Hepatocyte (in vitro differentiated cells): ENCODE measurements at places on chromosomes 4 and X. TPM values are rescaled to one million over a fixed set of nuclear protein-coding genes. Genes with fewer than 3 reads are reported as not detected.
A peak's percentile ranks its signal among the peaks of the same experiment; 100 is the strongest.

The HERC5 gene
- 1.7 and 2.2 TPM in 2 replicates for polyA plus RNA-seq

The GPR82 gene
- polyA plus RNA-seq = 0.34 and 0.69 TPM in 2 replicates

The NAA11 gene
- not detected in 2 replicates for polyA plus RNA-seq

The SPANXC gene
- not detected in 2 replicates for polyA plus RNA-seq

The UGT2A1 gene
- not detected in 2 replicates for polyA plus RNA-seq

DNA sequence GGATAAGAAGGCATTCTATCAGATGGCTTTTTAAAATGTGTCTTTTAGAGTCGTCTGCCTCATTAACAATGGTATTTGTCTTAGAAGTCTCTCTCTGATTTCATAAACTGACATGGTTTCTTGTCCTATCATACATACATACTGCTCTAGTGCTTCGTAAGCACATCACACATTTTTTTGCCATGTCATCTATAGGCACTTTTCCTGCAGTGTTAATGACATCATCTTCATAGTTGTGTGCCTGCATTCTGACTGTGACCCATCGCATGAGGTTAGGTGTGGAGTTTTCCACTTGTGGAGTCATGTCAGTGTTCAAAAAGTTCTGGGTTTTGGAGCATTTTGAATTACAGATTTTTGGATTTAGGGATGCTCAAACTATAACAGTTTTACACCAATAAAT, 361.6 kb upstream of the SPOCK3 start:
- H3K27me3 ChIP-seq = no peaks in the 10 kb centered on the region
- H3K27ac ChIP-seq = no peak overlapping the region
- H3K4me3 ChIP-seq = no peak overlapping the region
- DNase-seq = no peak
- H3K36me3 ChIP-seq = no peaks in the 10 kb centered on the region

- H3K4me3 ChIP-seq = no peak overlapping the region
- H3K4me1 ChIP-seq = no peaks in the 10 kb centered on the region
- H3K27ac ChIP-seq = no peak overlapping the region
- DNase-seq = no peak
- no peaks in the 10 kb centered on the region for H3K36me3 ChIP-seq
- no peaks in the 10 kb centered on the region for H3K27me3 ChIP-seq
Measured at GRCh38 chr4:13455411-13455810, 28.7 kb downstream of the RAB28 start.

GRCh38 chrX:24668111-24668510, 21.0 kb upstream of the PCYT1B start:
- H3K27me3 ChIP-seq = no peaks in the 10 kb centered on the region
- DNase-seq = no peak
- H3K4me3 ChIP-seq = no peak overlapping the region
- H3K36me3 ChIP-seq = no peaks in the 10 kb centered on the region
- no peaks in the 10 kb centered on the region for H3K4me1 ChIP-seq

- DNase-seq = no peak
- no peak overlapping the region for H3K4me3 ChIP-seq
- no peak overlapping the region for H3K27ac ChIP-seq
- H3K27me3 ChIP-seq = no peaks in the 10 kb centered on the region
Measured at GRCh38 chrX:77528034-77528433, 80.8 kb downstream of the FGF16 start.

DNA sequence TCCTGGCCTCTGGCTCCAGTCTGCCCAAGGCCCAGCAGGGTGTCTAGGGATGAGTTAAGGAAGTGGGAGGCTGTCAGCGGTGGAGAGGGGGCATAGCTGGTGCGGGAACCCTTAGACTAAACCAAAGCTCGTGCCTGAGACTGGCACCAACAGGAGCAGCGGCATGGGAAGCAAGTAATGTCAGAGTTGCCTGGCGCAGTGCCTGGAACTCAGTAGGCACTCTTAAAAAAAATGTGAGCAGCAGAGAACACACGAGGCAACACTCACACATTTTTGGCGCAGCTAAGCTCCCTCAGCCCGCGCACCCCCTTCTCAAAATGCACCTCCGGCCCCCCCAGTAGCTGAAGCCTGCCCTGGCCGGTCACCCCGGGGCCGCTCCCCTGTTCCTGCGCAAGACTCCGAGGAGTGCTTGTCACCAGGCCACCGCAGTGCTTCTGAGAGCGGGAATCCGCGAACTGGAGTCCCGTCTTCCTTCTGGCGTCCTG, 583 bp downstream of the GABRE start:
- no peak overlapping the region for H3K27ac ChIP-seq
- H3K4me3 ChIP-seq = peak overlapping the region; percentile 16
- H3K4me1 ChIP-seq = no peaks in the 10 kb centered on the region
- peak; percentile 11 for DNase-seq

- DNase-seq = peak; percentile 73
- H3K4me3 ChIP-seq = no peak overlapping the region
- no peaks in the 10 kb centered on the region for H3K36me3 ChIP-seq
- H3K27ac ChIP-seq = no peak overlapping the region
- H3K4me1 ChIP-seq = no peaks in the 10 kb centered on the region
Measured at GRCh38 chr4:4430492-4431195, 43.7 kb downstream of the NSG1 start.

DNA sequence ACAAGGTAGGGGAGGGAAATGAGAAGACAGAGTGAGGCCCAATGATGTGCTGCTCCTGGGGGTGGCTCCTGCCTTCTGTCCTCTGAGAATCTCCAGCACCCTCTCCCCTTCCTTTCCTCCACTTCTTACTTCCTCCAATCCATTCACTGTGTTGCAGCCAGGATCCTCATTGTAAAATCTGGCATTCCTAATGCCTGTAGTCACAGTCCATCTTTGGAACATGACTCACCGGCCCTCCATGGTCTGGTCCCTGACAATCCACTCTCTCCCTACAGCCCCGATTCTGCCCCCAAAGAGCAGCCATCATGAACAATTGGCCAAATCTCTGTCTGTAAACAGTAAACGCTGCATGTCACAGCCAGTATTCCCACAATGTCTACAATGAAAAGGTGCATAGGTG, 72.9 kb downstream of the CLNK start:
- H3K4me1 ChIP-seq = no peaks in the 10 kb centered on the region
- no peak overlapping the region for H3K27ac ChIP-seq
- H3K4me3 ChIP-seq = no peak overlapping the region
- H3K27me3 ChIP-seq = no peaks in the 10 kb centered on the region

- no peak overlapping the region for H3K4me3 ChIP-seq
- H3K4me1 ChIP-seq = no peaks in the 10 kb centered on the region
- no peak overlapping the region for H3K27ac ChIP-seq
- peaks cover 5% of the 10 kb centered on the region for H3K27me3 ChIP-seq
Measured at GRCh38 chr4:5955201-5955821, 62.4 kb upstream of the CRMP1 start.

- no peak for DNase-seq
- no peaks in the 10 kb centered on the region for H3K36me3 ChIP-seq
- H3K4me1 ChIP-seq = no peaks in the 10 kb centered on the region
- H3K4me3 ChIP-seq = no peak overlapping the region
- no peaks in the 10 kb centered on the region for H3K27me3 ChIP-seq
Measured at GRCh38 chr4:148787831-148788477, 345.7 kb upstream of the NR3C2 start.

DNA sequence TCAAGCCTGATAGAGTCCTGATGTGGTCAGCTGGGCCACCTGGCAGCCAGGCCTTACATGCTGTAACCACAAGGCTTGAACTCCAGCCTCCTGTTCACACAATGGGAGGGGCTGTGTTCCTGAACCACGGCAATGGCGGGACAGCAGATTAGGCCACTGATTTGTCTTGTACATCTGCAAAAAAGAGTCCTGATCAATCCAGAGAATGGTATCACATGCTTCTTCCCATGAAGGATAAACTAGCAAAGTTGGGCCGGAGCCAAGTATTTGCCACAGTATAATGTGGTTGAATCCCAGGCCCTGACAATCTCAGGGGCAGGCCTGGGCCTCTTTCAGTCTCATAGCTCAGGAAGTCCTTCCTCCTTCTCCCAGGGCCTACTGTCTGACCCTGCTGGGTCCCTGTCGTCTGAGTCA, 2182.5 kb upstream of the AGA start:
- H3K27me3 ChIP-seq = no peaks in the 10 kb centered on the region
- DNase-seq = peak; percentile 12
- no peaks in the 10 kb centered on the region for H3K36me3 ChIP-seq
- H3K4me1 ChIP-seq = no peaks in the 10 kb centered on the region

- no peak overlapping the region for H3K4me3 ChIP-seq
- H3K27me3 ChIP-seq = no peaks in the 10 kb centered on the region
- no peak for DNase-seq
- no peak overlapping the region for H3K27ac ChIP-seq
- H3K36me3 ChIP-seq = no peaks in the 10 kb centered on the region
- no peaks in the 10 kb centered on the region for H3K4me1 ChIP-seq
Measured at GRCh38 chr4:123304151-123304964, 92.2 kb upstream of the SPRY1 start.

DNA sequence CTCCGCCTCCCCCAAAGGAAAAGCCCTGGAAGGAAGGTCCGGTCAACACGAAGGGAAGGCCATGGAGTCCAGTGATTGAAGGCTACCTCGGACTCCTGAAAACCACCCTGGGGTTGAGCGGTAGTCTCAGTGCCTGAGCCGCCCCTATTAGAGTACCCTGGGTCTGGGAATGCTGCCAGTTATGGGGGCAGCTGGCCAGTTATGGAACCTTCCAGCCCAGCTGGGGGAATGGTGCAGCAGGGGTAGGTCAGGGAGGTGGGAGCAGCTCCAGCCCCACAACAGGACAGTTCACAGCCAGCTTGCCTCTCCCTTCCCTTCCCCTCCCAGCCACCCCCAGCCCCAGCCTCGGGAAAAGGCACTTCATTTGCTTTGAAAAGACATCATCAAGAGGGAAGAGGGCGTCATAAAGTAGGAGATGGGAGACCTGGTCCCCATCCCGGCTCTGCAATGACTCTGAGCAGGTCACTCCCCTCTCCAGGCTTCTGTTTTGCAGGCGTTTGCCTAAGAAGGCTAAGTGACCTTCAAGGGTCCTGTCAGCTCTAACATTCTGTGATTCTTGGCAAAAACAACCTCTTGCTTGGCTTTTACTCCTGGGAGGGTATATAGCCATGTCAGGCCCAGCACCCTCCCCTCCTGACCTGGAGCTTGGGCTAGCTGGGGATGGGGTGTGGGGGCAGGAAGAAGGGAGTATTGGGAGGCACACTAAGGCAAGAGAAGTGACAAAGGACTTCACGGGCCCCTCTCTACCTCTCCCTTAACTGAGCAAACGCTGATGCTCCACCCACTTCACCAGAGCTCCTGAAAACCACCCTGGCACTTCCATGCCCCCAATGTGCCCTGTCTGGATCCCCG, 8.0 kb downstream of the APLN start:
- H3K27ac ChIP-seq = no peak overlapping the region
- H3K36me3 ChIP-seq = no peaks in the 10 kb centered on the region
- no peaks in the 10 kb centered on the region for H3K4me1 ChIP-seq
- DNase-seq = no peak
- H3K27me3 ChIP-seq = no peaks in the 10 kb centered on the region

DNA sequence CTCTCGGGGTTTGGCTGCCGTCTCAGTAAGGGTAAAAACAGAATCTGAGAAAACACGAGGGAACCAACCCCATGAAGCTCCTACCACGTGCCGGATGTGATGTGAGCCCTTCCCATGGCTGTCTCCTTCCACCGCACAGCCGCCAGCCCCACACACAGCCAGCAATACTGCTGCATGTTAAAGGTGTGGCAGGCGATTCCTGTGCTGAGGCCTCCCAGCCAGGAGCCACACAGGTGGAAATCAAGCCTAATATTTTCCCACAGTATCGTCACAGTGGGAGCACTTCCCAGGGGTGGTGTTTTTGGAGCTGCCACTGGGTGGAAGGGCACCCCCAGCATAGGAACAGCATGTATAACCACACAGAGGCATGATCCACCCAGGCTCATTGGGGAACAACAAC, 77.5 kb downstream of the SLC2A9 start:
- no peak overlapping the region for H3K27ac ChIP-seq
- H3K4me1 ChIP-seq = no peaks in the 10 kb centered on the region
- H3K4me3 ChIP-seq = no peak overlapping the region
- no peaks in the 10 kb centered on the region for H3K36me3 ChIP-seq
- no peaks in the 10 kb centered on the region for H3K27me3 ChIP-seq
- no peak for DNase-seq

GRCh38 chrX:12936947-12937346, 30.5 kb downstream of the TLR8 start:
- no peaks in the 10 kb centered on the region for H3K27me3 ChIP-seq
- H3K4me3 ChIP-seq = no peak overlapping the region
- no peak overlapping the region for H3K27ac ChIP-seq
- no peaks in the 10 kb centered on the region for H3K36me3 ChIP-seq
- no peak for DNase-seq

GRCh38 chr4:38560768-38561558, 103.0 kb upstream of the KLF3 start:
- no peak overlapping the region for H3K27ac ChIP-seq
- peaks cover 11% of the 10 kb centered on the region for H3K4me1 ChIP-seq
- DNase-seq = no peak

- H3K36me3 ChIP-seq = no peaks in the 10 kb centered on the region
- no peak overlapping the region for H3K27ac ChIP-seq
- DNase-seq = no peak
- no peak overlapping the region for H3K4me3 ChIP-seq
- no peaks in the 10 kb centered on the region for H3K27me3 ChIP-seq
Measured at GRCh38 chr4:26298198-26298947, 22.4 kb upstream of the RBPJ start.

GRCh38 chr4:2829321-2829932, 14.2 kb upstream of the ADD1 start:
- no peaks in the 10 kb centered on the region for H3K4me1 ChIP-seq
- no peaks in the 10 kb centered on the region for H3K27me3 ChIP-seq
- no peak overlapping the region for H3K4me3 ChIP-seq
- H3K36me3 ChIP-seq = no peaks in the 10 kb centered on the region
- no peak overlapping the region for H3K27ac ChIP-seq
- DNase-seq = no peak

DNA sequence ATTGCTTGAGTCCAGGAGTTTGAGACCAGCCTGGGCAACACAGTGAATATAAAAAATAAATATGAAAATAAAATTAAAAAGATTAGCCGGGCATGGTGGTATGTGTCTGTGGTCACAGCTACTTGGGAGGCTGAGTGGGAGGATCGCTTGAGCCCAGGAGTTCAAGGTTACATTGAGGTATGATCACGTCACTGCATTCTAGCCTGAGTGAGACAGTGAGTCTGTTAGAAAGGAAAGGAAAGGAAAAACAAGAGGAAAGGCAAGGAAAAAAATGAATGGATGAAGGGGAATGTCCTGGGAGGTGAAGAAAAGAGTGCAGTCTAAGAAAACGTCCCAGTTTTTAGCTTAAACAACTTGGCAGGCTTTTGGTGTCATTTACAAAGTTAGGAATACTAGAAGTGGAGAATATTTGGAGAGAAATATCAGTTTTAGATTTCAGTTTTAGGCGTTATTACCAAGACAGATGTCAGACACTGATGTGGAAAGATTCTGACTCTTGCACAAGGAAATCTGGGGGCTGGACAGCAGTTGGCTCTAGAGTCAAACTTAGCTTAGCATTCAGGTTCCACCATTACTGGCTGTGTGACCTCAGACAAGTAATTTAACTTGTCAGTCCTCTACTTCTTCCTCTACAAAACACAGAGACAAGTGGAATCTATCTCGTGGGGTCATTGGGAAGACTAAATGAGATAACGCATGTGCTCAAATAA, 139.0 kb downstream of the TSPAN5 start:
- H3K27me3 ChIP-seq = no peaks in the 10 kb centered on the region
- H3K36me3 ChIP-seq = no peaks in the 10 kb centered on the region
- no peak overlapping the region for H3K27ac ChIP-seq
- peaks cover 35% of the 10 kb centered on the region for H3K4me1 ChIP-seq
- no peak for DNase-seq
